ENCODE measurements at places on chromosomes 2 and 18. TPM values are rescaled to one million over a fixed set of nuclear protein-coding genes. Genes with fewer than 3 reads are reported as not detected.

- DNase-seq, result no peak
Measured at GRCh38 chr2:224393157-224393872, 8.6 kb downstream of the FAM124B start.

The LAMA1 gene
- total RNA-seq, result not detected

- no peak for DNase-seq
Measured at GRCh38 chr2:142048581-142048980, 82.2 kb downstream of the LRP1B start.

DNA sequence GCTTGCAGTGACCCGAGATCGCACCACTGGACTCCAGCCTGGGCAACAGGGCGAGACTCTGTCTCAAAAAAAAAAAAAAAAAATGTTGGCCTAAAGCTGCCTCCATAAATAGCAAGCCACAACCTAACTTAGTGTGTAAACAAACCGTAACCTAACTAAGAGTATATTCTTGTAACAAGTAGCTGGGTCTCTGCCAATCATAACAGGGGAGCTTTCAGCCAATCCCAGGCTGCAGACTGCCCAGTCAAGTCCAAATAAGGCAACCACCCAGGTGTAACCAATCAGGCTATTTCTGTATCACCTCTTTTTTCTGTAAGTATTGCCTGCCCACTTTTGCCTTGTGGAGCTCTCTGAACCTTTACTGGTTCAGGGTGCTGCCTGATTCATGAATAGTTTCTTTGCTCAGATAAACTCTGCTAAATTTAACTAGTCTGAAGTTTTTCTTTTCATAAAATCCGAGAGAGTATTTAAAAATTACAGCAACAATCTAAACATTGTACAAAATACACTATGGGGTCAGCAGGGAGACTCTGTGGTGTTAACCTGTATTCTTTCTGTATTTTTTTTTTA, 4.5 kb downstream of the PSTPIP2 start:
- DNase-seq, result no peak

GRCh38 chr2:7766978-7767565, 849.9 kb downstream of the RNF144A start:
- no peak for DNase-seq

The SERPINB3 gene
- not detected for total RNA-seq

The TBR1 gene
- total RNA-seq, result not detected

GRCh38 chr2:98114643-98115330, 27.8 kb downstream of the VWA3B start:
- DNase-seq, result no peak

DNA sequence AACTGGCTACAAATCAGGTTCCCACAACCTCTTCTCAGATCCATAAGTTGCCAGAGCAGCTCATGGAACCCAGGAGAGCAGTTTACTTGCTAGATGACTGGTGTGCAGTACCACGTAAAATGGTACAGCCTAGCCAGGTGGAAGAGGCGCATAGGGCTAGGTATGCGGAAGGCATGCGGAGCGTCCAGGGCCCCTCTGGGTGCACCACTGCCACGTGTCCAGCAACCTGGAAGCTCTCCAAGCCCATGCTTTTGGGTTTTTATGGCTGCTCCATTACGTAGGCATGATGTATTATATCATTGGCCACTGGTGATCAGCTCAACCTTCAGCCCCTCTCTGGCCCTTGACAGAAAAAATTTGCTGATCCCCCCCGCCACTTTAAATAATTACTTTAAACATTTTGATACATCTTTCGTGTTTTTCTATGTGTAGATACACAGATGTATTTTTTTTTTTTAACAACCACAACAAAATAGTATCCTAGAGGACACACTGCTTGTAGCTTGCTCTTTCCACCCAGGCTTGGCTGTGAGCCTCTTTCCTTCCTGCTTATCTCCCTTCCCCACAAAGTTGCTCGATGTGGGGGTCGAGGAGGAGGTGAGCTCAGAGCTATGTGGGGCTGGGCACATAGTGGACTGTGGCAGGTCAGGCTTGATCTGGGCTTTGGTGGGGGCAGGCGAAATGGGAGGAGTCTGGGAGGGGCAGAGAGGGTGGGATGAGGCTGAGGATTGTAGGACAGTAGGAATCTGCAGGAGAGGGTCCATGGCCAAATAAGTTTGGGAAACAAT, 65.4 kb upstream of the MCFD2 start:
- DNase-seq, result no peak

DNA sequence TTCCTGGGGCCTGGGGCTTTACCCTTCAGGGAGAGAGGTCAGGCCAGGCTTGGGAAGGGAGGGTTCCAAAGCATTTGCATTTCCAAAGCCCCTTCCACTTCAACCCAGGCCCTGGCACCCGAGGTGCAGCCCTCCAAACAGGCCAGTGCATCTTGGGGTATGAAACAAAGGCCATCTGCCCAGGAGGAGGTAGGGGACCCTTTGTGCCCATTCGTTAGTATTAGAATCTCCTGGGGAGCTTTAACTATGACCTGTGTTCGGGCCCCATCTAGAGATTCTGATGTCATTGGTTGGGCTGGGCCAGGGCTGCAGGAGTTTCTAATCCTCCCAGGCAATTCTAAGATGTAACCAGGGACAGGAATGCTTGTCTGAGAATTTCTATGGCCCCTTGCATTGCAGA, 73.6 kb downstream of the CIB4 start:
- peak; percentile 20 for DNase-seq

DNA sequence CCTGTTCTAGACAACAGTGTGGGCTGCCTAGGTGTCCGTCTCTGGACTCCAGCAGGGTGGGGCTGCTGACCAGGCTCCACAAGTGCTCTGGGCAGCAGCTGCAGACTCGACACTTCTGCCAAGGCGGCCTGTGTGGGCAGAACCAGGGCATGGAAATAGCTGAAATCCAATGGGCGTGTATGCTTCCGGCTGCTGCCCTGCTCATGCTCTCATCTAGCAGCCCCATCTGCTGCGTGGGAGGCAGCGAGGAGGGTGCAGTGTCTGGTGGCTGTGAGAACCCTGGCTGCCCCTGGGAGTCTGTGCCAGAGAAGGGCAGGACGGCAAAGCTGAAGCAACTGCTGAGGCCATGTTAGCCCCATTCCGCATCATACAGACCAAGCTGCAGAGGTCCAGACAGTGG, 174.9 kb downstream of the SOX11 start:
- DNase-seq, result no peak

- DNase-seq, result no peak
Measured at GRCh38 chr2:75637568-75637967, 9.0 kb upstream of the MRPL19 start.

GRCh38 chr2:61438670-61439069, 32.2 kb downstream of the USP34 start:
- DNase-seq, result no peak

- DNase-seq, result no peak
Measured at GRCh38 chr2:114032705-114033104, 142.8 kb downstream of the ACTR3 start.

- DNase-seq, result no peak
Measured at GRCh38 chr2:54899576-54900200, 150.6 kb downstream of the RTN4 start.

DNA sequence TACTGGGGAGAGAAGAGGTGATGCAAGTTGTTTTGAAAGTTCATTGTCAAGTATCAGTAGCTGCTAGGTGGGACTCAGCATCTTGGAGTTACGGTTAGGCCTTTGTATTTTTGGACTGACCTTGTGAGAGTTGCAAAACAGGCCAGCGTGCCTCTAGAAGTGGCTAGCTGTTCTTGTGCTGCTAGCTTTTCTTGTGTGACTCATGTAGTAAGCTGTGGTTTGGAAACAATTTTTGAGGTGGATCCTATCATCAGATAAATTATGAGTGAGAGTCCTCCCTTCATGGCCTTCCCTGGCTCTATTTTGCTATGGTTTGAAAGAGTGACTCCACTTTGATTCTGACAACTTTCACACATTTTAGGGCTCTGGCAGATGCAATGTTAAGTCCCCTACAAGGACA, 409.2 kb upstream of the HS6ST1 start:
- no peak for DNase-seq

The NT5C1B gene
- total RNA-seq, result not detected

GRCh38 chr2:12493031-12493513, 223.7 kb upstream of the TRIB2 start:
- no peak for DNase-seq

GRCh38 chr2:43812947-43813346, 25.7 kb downstream of the ABCG5 start:
- DNase-seq, result no peak

GRCh38 chr2:70070542-70071268, 16.6 kb upstream of the PCBP1 start:
- no peak for DNase-seq

DNA sequence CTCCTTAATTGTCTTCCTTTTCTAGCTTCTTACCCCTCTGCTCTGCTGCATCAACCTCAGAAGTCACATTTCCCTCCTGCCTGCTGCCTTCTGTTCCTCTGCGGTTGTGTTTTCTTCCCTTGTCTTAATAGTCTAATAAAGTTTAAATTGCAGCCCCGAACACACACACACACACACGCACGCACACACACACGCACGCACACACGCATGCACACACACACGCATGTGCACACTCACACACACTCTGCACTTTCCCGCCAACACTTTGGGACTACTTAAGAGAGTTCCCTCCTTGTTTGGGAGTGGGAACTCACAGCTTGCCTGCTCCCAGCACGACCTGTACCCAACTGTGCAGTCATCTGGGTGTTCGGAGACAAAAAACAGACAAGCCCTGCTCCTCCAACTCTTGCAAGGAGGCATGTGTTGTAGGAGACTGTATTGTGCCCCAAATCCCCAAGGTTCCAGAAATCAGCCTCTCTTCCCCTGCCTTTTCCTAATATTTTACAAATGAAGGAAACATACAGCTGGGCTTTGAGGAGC, 99.1 kb downstream of the SETBP1 start:
- DNase-seq, result no peak

DNA sequence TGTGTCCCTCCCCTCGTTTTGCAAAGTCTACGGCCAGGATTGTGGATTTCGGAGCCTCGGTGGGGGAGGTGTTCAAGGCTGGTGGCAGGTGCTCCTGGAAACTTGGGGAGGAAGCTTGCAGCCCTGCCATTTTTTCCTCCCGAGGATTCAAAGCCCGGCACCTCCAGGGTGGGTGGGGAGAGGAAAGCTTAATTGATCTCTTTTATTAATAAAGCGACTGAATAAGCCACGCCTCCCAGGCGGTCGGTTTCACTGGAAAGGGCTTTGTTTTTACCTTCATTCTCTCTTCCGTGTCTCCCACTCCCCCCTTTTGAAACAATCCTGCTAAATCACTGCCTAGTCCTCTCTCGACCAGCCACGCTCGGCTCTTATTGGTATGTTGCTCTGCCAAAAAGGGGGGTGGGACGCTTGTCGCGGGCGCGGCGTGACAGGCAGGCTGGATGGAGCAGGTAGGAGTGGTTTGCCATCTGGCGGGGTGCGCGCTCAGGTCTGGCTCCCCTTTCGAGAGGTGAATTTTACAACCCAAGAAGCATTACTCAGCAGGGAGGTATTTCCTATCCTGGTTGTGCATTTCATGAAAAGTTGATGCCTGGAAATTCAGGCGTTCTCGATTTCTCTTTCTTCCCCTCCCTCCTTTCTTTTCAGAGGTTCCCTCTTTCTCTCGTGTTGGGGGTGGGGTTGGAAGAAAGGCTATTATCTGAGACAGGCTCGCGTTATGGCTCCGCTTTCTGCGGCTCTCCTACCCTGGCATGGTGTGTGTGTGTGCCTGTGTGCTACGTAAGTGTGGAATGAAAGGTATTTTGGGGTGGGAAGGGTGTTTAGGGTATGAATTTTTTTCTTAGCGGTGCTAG, 1.4 kb downstream of the NEDD4L start:
- DNase-seq, result peak; percentile 43

- DNase-seq, result peak; percentile 57
Measured at GRCh38 chr2:199458009-199458805, 468 bp upstream of the SATB2 start.
